ENCODE measurements at places on chromosomes 3 and 15.

- no peak for DNase-seq
Measured at GRCh38 chr15:31162721-31163510, 61.4 kb upstream of the TRPM1 start.

DNA sequence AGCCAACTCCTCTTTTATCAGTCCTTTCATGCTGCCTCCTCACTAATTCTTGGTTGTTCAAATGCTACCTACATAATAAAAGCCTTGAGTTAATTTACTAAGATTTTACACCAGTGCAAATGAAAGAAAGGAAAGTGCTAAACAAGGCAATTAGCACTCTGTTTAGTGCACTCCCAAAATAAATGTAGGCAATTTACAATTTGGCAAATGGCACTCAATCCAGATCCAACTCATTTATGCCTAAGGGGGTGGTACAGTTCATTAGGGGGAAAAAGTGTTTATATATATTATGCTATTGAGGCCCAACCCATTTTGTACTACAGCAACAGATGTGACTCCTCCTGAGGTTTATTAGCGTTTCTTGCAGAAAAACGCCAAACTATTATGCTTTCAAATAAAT, 370.1 kb downstream of the NR2F2 start:
- no peak for DNase-seq

DNA sequence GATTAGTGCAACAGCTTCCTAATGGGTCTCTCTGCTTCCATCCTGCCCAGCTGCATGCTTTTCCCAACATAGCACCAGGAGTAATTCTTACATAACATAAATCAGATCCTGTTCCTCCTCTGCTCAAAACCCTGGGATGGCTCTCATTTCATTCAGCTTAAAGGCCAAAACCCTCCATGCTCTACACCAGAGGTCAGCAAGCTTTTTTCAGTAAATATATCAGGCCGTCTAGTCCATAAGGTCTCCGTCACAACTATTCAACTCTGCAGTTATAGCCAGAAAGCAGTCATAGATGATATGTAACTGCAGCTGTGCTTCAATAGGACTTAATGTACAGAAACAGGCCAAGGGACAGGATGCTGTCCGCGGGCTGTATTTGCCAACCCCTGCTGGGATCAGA, 202.8 kb upstream of the UBE2E2 start:
- DNase-seq = no peak

DNA sequence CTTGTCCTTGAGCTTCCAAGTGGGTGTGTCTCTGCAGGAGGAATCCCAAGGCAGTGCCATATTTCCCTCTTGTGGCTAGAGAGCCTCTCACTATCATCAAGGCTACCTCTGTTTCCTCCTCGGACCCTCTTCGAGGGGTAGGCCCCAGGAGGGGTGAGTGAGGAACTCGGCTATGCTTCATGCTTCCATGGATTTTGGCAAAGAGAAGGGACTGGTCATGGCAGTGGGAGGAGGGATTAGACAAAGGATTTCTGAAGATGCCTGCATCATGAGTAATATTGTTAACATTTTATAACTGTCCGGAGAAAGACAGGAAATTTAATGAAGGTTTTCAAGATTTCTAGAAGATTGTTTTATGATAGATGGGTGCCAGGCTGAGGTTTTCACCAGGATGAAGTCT, 241.5 kb downstream of the CLSTN2 start:
- no peak for DNase-seq

DNA sequence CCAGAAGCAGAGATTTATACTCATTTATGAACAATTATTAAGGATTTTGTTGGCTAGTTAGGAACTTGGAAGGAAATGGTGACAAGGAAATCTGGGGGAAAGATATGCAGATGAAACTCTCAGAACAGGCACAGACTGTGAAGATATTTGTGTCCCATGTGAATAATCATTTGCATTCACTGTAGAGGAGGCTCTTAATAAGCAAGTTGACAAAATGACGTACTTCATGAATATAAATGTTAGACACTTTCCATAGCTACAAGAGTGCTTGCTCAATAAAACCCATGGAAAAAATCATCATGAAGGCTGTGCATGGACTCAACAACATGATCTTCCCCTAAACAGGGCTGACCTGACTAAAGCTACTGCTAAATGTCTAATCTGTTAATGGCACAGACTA, 59.7 kb downstream of the MAP4 start:
- DNase-seq = no peak

DNA sequence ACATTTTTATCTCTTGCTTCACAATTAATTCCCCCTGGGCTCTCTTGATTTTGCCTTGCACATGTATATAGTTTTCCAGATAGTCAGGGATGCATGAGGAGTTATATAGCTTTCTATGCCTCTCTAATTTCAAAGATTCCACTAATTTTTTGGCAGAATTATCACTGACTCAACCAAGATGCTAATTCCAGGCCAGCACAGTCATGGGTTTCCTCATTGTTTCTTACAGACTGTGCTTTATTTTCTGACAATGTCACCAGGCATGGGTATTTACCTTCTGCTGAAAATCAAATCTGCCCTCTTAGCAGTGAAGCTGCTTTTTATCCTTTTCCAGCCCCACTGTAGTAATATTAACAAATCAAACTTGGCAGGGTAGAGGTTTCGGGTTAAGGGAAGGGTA, 1520.6 kb upstream of the CADM2 start:
- no peak for DNase-seq

- no peak for DNase-seq
Measured at GRCh38 chr3:133901083-133901482, 5.4 kb upstream of the RAB6B start.

GRCh38 chr15:73228128-73228646, 140.6 kb downstream of the HCN4 start:
- no peak for DNase-seq

GRCh38 chr15:28271697-28272260, 50.2 kb downstream of the HERC2 start:
- DNase-seq = no peak

DNA sequence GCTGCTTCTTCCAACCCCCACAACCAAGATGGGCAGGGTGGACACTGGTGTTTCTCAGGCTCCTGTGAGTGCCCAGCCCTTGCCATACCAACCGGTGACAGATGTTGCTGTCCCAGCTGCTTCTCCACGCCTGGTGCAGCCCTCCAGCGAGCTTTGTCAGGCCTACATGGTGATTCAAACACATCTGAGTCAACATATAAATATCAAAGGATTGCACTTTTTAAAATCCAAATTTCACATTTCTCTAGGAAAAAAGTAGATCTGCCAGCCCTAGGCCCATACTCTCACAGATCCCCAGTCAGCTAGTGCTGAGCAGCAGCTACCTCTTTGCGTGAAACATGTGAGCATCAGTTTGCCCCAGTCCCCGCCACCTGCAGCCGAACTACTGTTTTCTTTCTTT, 52.7 kb downstream of the RPN1 start:
- DNase-seq = no peak

- DNase-seq = no peak
Measured at GRCh38 chr15:74983725-74984231, 11.6 kb upstream of the SCAMP5 start.

- DNase-seq = no peak
Measured at GRCh38 chr3:75978686-75979085, 193.3 kb upstream of the ZNF717 start.

DNA sequence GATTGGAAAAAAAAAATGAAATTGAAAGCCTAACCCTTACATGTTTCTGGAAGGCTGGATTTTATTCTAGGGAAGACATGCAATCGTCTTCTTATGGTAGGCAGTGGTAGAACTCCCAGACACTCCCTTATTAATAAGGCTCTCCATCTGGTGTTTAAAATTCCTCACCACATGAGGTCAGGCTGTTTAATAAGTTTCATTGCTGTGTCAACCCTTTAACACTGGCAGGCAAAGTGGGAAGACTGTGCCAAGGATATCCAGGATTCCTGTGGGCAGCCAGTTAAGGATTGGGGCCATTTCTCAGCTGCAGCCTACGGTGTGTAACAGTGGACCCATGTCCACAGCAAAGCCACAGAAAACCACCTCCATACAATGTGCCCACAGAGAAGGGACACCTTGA, 225.5 kb upstream of the CHRM5 start:
- DNase-seq = peak; percentile 43

DNA sequence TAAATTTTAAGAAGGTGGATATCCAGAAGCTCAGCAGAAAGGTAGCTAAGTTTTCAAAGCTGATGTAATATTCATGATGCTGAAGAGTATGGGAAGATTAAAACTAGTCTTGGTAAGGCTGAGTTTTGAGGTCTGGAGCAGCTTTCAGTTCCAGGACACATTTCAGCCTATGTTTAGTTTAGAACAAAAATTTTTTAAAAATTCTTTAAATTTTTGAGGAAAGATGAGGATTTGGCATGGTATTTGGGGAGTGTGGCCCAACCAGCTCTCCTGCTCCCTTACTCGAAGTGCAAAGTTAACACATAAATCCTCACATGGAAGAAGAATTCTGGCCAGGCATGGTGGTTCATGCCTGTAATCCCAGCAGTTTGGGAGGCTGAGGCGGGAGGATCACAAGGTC, 1039.1 kb downstream of the NAALADL2 start:
- no peak for DNase-seq

- DNase-seq = no peak
Measured at GRCh38 chr3:22565393-22565792, 637.7 kb upstream of the UBE2E2 start.

- DNase-seq = peak; percentile 24
Measured at GRCh38 chr15:39251413-39252133, 329.3 kb upstream of the THBS1 start.

GRCh38 chr15:82709081-82709420, 624 bp downstream of the AP3B2 start:
- DNase-seq = peak; percentile 25

DNA sequence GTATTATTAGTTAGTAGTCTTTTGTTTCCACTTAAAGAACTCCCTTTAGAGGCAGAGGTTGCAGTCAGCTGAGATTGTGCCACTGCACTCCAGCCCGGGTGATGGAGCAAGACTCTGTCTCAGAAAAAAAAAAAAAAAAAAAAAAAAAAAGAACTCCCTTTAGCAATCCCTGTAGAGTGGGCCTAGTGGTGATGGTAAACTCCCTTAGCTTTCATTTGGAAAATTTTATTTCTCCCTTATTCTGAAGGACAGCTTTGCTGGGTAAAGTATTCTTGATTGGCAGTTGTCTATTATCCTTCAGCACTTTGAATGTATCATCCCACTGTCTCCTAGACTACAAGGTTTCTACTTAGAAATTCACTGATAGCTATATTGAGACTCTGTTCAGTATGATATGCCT, 46.0 kb downstream of the RPL39L start:
- DNase-seq = no peak

GRCh38 chr15:75982468-75982867, 29.8 kb downstream of the NRG4 start:
- DNase-seq = no peak

GRCh38 chr15:37995461-37996347, 61.3 kb downstream of the TMCO5A start:
- peak; percentile 66 for DNase-seq

DNA sequence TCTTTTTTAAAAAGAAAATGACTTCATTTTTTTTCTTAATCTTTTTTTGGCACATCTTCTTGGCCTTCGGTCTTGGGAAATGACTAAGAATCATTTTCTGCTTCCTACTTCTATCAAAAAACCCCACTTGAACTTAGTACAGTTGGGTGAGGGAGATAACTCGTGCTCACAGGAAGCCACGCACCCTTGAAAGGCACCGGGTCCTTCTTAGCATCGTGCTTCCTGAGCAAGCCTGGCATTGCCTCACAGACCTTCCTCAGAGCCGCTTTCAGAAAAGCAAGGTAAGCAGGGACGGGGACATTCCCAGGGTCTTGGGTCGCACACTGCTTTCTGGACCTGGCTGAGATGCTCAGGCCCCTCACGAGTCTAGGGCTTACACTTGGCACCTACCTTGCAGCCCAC, at the start of gene CCR4:
Gene CCR4 (plus strand): TSS at position 235 of the 402 bp plus-strand sequence. CDS start 1,779 bp downstream, outside the sequence.
- no peak for DNase-seq

DNA sequence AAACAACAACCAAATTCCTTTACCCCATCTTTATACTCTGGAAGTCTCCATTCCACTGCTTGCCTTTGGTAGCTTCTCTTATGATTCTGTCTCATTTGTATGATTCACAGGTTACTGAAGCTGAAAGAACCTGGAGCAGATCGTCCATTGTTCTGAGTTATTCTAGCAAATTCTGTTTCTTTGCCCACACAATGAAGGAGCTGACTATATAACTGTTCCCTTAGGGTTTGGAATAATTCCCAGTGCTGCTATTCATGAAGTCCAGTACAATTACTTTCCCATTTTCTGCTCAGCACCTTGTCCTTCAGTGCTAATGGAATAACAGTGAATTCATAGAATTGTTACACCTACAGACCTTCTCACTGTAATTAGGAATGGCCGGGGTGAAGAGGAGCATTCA, 167.8 kb downstream of the CHST2 start:
- DNase-seq = no peak

GRCh38 chr3:189890496-189890895, 230.2 kb downstream of the P3H2 start:
- DNase-seq = no peak

DNA sequence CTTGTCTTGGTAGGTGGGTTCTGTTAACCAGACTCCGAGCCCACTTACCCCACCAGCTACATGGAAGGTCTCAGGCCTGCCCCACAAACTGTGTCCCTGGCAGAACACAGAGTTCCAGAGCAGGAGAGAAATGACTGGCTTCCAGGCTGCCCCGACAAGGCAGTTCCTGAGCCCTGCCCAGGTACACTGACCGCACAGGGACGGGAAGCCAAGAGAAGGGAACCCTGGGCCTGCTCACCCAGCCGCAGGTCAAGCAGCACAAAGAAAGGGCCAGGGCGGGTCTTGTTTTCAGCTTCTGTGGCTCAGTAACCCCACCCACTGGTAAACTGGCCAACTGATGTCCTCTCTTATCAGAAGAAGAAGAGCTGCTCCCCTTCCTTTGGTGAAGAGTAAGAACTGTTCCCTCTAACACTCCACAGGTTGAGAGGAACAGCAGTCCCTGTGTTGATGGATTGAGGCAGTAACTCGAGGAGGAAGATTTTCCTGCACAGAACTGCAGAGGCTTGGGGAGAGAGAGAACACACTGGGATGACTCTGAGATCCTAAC, 68.4 kb downstream of the CRTC3 start:
- DNase-seq = no peak

- no peak for DNase-seq
Measured at GRCh38 chr15:32861174-32861573, 143.4 kb downstream of the GREM1 start.

DNA sequence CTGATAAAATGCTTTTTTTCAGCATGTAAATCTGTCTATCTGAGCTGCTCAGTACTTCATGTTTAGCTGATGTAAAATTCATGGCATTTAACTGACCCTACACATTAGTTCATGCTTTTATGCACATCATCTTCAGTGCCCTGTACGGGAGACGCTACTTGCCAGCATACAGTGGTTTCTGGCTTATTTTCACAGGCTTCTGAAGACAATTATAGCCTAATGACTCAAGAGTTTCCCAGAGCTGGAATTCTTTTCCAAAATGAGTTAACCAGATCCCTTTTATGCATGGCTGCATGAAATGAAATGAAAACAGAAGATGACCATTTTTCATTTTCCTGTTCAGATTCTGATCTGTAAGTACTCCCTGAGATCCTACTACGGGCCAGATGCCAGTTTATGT, 1061.5 kb downstream of the ROBO2 start:
- DNase-seq = no peak

DNA sequence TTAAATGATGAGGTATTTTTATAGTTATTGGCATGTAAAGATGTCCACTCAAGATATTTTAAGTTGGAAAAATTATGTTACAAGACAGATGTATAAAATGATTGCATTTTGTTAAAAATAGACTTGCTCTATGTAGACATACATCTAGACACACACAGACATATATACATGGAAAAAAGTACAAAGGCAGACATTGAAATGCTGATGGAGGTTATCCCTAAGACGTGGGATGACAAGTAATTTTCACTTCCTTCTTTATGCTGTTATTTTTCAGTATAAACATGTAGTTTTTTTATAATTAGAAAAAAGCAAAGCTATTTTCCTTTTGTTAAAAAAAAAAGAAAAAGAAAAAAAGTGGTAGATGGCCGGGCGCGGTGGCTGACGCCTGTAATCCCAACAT, 7.2 kb downstream of the HOMER2 start:
- DNase-seq = no peak
